Nephron progenitor cell (in vitro differentiated cells): ENCODE measurements at places on chromosomes 13 and 19.

GRCh38 chr13:94968757-94969086 lies 256.4 kb upstream of the SOX21 start:
- no peak for DNase-seq

GRCh38 chr19:39145180-39145953 lies 19.8 kb downstream of the PAK4 start:
- no peak for DNase-seq

GRCh38 chr19:18090545-18091216 lies 3.9 kb upstream of the IL12RB1 start:
- no peak for DNase-seq

GRCh38 chr19:1105873-1106840 lies 2.4 kb downstream of the GPX4 start:
- no peak for DNase-seq

DNA sequence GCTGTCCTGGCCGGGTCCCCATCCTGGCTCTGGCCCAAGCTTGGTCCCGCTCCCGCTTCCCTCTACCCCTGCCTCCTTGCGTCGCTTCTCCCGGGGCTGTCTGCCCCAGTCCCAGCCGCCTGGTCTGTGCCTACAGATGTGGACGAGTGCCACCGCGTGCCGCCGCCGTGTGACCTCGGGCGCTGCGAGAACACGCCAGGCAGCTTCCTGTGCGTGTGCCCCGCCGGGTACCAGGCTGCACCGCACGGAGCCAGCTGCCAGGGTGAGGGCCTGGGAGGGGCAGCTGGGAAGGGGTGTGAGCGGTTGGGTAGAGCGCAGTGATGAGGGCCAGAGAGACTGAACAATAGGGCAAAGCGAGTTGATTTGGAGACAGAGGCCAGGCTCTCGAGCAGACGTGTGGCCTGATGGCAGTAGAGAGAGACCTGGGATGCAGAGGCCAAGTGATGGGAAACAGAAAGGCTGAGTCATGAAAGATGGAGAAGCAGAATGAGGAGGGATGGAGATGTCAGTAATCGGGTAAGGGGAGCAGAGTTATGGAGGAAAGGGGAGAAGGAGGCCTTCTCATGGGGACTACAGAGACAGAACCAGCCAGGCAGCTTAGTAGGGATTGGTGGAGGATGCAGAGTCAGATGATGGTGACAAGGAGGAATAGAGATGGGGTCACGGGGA lies 9.4 kb downstream of the LTBP4 start:
- no peak for DNase-seq

- DNase-seq, result no peak
Measured at GRCh38 chr19:46660551-46661019, 397 bp downstream of the DACT3 start.

DNA sequence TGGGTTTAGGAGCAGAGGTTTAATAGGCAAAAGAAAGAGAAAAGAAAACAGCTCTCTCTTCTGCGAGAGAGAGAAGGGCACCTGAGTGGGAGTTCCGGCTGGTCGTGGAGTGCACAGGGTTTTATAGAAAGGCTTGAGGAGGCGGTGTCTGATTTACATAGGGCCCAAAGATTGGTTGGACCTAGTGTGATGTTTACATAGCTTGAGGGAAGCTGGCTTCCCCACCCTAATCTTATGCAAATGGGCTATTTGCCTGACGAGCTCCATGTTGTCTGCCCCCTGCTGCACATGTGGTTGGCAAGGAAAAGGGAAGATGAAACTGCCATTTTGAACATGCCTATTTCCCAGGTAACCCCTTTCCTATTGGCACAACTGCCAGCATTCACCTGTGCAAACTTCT lies 21.5 kb upstream of the MEDAG start:
- no peak for DNase-seq

GRCh38 chr13:48511621-48512230 lies 21.2 kb downstream of the RCBTB2 start:
- DNase-seq, result no peak

GRCh38 chr13:44132710-44133109 lies 240.9 kb upstream of the SERP2 start:
- no peak for DNase-seq

DNA sequence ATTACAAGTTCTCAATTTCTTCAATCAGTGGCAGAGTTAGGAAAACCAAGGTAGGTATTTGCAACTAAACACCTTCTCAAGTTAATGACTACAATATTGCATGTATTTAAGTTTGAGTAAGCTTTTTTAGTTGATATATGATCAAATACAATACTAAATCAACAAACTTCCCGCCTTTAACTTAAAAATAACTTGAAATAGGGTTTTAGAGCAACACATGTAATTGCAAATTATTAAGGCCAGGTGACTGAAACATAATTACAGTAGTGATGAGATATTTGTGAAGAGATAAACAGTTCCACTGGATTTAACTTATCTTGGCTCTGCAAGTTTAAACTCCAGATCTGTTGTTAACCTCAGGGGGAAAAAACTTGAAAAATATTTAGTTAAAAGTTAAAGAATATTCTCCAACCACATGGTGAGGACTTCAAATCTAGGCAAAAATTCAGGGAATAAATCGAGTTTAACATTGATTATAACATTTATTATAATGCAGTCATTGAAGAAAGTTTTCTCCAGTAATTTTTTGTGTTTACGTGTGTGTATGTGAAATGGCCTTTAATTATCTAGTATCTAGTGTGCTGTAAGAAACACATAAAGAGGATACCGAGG lies 3.6 kb downstream of the DACH1 start:
- no peak for DNase-seq

- DNase-seq, result no peak
Measured at GRCh38 chr19:38158730-38159129, 65.3 kb downstream of the DPF1 start.

DNA sequence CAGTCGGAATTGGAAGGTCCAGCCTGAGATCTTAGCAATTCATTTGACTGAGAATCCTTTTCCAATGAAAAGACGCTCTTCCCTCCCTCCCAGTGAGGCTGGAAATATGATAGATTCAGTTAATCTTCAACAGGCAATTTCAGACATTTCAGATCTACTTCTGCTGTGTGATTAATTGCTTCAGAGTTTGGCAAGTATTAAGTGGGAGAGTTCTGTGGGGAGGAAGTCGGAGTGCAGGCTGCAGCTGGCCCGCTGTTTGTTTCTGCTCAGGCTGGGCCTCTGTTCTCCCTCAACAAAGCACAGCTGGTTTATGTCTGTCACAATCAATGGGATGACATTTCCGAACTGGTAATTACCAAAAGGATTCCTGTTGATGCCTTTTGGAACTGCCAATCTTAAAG lies 178.2 kb downstream of the NDFIP2 start:
- DNase-seq, result no peak

DNA sequence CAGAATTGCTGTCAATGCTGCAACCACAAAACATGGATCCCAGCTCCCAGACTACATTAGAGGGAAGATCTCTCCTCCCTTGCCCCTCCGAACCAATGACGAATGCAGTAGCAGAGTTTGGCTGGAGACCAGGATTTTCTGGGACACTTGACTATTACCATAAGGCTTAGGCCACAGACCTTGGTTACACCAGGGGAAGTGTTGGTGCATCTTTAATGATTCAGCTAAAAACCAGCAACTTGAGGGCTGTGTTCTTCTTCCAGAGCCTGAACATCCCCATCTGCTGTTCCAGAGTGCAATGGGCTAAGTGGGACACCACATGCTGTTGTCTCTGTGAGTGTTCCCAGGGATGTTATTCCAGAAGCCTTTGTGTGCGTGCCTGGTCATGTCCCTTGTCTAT lies 528.2 kb downstream of the LMO7 start:
- DNase-seq, result no peak

DNA sequence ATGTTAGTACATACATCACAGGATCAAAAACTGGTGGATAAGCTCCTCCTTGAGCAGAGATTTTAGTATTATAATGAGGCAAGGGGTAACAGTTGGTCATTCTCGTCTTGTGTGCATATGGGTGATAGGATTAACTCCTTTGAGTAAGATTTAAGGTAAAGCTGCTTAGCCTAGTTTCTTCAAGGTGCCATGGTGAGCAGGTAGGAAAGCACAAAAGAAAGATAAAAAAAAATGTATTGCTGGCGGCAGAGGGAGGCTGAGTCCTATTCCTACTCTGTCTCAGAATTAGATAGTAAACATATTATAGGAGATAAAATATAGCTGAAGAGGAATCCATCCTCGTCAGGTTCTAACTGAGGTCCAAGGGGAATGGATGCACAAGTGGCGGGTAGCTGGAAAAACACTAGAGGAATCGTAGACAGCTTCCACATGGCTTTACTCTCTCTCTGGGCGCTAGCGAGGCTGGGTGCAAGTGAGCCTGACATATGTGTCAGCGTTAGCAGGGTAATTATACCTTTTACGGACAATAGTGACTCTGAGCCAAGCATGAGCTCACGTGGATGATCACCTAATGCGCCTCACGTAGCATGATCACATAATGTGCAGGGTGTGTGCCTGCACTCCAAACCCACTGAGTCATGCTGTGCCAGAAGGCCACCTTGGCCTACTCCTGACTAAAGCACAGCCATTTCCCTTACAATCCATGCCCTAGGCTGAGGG lies 734.3 kb upstream of the MIR17HG start:
- DNase-seq, result no peak

DNA sequence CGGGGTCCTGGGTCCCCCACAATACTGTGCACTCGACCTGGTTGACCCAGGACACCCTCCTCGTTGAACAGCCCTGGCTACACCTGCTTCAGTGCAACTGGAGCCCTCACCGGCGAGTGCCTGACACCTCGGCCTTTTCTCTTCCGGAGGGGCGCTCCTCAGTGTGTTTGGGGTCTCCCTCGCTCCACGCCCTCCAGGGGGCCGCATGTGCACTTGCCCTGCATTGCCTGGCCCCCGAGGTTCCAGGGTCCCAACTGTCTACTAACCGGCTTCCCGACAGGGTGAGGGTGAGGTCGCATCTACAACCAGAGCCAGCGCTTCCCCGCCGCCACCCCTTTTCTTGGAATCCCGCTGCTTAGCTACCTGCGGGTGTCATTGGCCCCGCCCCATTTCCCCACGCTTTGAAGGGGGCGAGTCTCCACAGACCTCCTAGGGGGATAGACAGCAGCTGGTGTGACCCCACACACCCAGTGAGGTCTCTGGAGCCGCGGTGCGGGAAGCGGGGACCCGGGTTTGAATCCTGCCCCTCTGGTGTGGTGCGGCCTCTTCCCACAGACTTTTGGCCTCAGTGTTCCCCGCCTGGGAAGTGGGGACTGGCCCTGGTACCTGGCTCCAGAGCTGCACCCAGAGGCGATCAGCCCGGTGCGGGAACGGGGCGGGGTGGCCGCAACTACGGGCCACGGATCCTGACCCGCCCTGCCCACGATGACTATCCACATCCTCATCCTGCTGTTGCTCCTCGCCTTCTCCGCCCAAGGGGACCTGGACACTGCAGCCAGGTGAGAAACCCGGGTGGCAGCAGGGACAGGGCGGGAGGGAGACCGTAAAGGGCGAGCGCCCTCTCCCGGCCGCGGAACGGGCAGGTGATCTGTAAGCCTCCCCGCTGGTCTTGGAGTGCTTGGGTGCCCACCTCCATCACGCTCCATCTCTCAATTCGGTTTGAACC lies at the start of gene ADM5:
ADM5 (plus strand) TSS at position 462 of the 946 bp plus-strand sequence; CDS start at position 706, 244 bp downstream.
- peak; percentile 61 for DNase-seq

DNA sequence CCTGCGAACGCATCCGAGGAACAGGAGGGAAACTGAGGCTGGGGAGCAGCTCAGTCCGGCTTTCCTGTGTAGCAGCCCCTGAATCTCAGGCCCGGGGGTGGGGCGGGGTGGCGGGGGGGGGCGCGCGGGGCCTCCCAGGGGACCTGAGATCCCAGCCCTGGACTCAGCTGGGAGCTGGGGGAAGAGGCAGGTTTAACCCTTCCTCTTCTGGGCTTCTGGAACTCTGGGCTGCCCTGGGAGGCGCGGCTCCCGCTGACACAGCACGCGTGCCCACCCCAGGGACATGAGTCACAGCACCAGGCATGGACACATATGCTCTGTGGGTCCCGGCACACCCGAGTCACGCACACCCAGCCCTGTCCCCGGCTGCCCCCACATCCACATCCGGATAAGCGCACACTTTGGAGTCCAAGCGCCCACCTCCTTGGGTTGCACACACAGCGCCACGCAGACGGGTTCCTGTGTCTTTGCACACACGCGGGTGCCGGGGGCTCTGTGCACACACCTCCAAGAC lies 3.5 kb upstream of the CIRBP start:
- DNase-seq, result no peak

DNA sequence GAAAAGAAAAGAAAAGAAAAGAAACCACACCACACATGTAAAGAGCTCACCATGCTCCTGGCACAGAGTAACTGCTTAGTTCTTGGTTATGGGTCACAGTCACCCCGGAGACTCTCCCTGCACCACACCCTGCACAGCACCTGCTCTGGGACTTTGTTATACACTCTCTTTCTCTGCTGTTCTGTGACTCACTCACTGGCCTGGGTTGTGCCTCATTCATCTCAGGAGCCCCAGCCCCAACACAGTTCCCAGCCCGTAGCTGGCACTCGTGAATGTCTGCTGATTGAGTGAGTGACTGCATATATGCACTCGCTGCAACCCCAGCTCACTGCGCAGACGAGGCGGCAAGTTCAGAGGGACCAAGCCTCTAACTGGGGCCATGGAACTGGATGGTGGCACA lies 22.9 kb upstream of the ZNF507 start:
- no peak for DNase-seq

DNA sequence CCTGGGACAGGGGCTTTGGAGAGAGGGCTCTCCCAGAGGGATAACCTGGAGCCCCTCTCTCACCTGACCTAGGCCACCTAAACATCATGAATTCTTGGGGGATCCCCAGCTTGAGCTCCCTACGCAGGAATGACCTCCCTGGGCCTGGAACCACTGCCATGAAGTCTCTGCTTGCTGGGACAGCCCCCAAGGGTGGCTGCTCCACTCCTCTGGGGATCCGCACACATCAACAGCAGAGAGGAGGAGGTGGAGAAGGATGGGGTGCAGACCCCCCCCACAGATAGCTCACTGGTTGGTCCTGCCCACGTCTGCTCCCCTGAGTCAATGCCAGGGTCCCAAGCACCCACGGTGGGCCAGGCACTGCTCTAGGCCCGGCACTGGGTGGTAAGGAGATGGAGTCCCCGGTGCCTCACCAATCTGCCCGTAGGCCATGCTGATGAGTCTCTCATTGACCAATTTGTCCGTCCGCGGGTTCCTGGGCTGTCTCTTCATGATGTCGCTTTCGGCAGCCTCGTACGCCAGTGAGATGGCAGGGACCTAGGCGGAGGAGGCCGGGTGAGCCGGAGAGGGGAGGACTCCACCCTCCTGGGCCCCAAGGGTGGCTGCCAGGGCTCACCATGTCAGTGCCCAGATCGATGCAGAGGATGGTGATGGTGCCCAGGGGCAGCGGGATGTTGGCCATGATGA lies 10.8 kb upstream of the RABAC1 start:
- DNase-seq, result no peak

- no peak for DNase-seq
Measured at GRCh38 chr19:7068599-7068998, 904 bp upstream of the ZNF557 start.

GRCh38 chr19:58400316-58400915 lies 5.0 kb downstream of the RNF225 start:
- DNase-seq, result no peak
